ENCODE measurements at places on chromosomes 5 and 9.

DNA sequence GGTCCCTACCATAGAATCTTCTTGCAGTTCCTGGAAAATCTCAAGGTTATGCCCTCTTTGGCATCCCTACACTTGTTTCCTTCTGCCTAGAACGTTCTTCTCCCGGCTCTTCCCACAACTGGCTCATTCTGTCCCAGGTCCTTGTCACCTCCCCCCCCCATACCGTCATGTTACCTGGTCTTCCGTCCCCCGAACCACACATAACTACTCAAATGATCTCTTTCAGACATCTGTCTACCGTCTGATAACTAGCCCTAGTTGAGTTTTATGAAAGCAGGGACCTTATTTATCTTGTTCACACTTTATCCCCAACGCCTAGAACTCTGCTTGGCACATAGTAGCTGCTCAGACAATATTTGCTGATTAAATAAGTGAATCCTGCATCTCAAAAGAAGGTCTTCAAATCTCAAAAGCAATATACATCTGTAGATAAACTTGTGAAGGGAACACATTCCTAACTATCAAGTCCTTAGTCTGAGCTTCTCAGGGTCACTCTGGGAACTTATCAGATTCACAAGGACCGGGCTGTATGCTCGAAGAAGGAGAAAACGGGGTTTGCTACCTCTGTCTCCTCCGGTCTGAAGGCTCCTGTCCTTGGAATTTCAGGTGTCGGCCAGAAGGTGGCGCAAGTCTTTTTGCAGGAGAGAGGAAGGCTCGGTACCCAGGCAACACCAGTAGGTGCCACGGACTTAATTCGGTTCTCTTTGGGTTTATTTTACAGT is 30.0 kb downstream of the LCP2 start:
- DNase-seq, result peak; percentile 27

DNA sequence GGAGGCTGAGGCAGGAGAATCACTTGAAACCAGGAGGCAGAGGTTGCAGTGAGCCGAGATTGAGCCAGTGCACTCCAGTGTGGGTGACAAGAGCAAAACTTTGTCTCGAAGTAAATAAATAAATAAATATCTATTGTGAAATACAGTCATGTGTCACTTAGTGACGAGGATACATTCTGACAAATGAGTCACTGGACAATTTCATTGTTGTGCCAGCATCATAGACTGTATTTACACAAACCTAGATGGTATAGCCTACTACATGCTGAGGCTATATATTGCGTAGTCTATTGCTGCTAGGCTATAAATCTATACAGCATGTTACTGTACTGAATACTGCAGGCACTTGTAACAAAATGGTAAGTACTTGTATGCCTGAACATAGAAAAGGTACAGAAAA is 61.1 kb upstream of the CCL21 start:
- DNase-seq, result no peak

DNA sequence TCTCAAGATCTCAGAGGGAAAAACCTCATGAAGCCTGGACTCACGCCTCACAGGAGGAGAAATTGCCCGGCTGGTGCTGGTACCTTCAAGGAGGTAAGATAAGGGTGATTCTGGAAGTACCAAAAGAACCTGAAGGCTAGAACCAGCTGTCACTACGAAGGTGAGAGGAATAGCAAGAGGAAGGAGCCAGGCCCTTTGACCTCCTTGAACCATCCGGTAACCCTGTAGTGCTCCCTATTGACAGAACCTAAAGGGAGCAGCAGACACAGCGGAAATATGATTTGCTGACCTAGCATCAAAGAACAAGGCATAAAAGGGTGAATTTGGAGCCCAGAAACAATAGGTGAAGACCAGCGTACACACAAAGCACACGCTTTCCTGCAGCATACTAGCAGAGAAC is 92.2 kb downstream of the DOCK8 start:
- no peak for DNase-seq

GRCh38 chr5:5675511-5675910 is 253.0 kb downstream of the ICE1 start:
- no peak for DNase-seq

DNA sequence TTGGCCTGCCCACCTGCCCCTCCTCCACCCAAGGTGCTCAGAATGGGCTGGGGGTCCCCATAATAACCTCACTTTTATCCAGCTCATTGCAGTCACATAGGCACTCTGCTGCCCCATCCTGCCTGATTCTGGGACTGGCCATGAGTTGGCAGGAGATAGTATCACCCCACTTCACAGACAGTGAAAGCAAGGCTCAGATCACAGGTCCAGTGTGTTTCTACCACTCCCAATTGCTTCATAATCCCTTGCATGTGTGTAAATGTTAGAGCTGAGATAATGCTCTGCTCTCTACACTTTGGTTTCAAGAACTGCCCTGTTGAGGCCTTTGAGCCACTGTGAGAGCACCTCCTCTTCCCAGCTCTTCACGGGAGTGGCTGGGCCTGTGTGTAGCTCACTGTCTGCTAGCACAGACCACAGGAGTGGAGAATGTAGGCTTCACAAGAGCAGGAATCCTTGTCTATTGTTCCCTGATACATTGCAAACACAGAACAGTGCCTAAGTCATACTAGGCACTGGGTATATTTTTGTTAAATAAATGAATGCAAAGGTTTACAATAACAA is 8.4 kb downstream of the PCYOX1L start:
- DNase-seq, result no peak

- DNase-seq, result no peak
Measured at GRCh38 chr5:58356662-58357061, 103.2 kb downstream of the PLK2 start.

DNA sequence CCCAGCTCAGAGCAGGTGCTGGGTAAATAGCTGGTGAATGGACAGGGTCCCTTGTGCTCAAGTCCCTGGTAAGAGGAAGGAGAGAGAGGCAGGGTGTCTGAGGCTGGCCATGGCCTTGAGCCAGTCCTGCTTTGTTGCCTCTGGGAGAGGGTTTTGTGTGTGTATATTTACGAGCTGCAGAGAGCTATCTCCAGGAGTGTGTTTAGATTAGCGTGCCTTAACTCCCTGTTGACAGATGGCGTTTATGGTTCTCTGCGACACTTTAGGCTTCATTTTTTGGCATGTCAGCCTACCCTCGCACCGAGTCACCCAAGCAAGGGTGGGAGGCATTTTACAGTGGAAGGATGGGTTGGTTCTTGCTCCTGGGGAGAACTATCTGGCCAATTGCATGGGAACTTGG is 22.2 kb downstream of the HMCN2 start:
- no peak for DNase-seq

- no peak for DNase-seq
Measured at GRCh38 chr9:126624912-126625311, 11.2 kb downstream of the LMX1B start.

- DNase-seq, result no peak
Measured at GRCh38 chr5:62633243-62633642, 54.6 kb downstream of the LRRC70 start.

- no peak for DNase-seq
Measured at GRCh38 chr9:35858458-35858857, 11.7 kb downstream of the OR13J1 start.

GRCh38 chr9:4084435-4084818 is 215.4 kb downstream of the GLIS3 start:
- DNase-seq, result no peak

DNA sequence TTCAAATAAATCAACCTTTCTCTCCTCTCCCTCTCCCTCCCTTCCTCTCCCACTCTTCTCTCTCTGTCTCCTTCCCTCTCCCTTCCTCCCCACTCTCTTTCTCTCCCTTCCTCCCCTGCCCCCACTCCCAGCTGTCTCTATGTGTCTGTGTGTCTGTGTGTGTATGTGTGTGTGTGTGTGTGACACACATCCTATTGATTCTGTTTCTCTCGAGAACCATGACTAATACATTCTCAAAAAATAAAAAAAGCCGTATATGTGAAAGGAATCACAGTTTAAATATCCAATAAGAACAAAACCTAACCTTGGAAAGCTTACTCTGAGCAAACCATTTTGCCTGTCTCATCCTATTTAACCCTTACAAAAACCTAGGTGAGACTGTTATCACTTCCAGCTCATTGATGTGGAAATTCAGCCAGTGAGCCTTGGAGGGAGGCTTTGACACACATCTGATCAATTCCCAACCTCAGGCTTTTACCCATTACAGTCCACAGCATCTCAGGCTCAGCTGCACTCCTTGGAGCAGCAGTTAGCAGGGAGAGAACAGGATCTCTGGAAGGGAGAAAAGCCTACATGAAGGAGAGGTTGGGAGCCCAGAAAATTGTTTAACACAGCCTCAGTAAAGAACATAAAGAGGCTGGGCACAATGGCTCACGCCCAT is 8.3 kb downstream of the HSD17B3 start:
- no peak for DNase-seq

- no peak for DNase-seq
Measured at GRCh38 chr9:136354592-136355085, 8.9 kb downstream of the DNLZ start.

GRCh38 chr5:108620516-108620915 is 127.2 kb upstream of the FER start:
- no peak for DNase-seq

- DNase-seq, result no peak
Measured at GRCh38 chr5:108102463-108102862, 279.4 kb downstream of the FBXL17 start.

DNA sequence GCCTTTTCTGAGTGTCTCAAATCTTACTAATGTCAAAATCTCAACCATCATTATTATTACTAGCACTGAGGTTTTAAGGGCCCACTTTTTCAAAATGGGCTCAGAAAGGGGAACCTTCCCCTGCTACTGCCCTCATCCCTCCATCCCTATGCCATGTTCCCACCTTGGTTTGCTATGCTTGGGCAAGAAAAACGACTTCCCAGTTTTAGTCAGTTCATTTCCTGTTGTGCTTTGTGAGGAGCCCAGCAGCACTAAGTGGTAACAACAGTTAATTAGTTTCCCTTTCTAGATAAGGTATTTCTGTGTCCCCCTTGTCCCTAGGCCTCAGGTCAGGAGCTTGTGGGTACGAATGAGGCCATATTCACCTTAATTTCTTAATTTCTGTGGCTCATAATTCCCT is 595.2 kb downstream of the RAB3C start:
- no peak for DNase-seq

DNA sequence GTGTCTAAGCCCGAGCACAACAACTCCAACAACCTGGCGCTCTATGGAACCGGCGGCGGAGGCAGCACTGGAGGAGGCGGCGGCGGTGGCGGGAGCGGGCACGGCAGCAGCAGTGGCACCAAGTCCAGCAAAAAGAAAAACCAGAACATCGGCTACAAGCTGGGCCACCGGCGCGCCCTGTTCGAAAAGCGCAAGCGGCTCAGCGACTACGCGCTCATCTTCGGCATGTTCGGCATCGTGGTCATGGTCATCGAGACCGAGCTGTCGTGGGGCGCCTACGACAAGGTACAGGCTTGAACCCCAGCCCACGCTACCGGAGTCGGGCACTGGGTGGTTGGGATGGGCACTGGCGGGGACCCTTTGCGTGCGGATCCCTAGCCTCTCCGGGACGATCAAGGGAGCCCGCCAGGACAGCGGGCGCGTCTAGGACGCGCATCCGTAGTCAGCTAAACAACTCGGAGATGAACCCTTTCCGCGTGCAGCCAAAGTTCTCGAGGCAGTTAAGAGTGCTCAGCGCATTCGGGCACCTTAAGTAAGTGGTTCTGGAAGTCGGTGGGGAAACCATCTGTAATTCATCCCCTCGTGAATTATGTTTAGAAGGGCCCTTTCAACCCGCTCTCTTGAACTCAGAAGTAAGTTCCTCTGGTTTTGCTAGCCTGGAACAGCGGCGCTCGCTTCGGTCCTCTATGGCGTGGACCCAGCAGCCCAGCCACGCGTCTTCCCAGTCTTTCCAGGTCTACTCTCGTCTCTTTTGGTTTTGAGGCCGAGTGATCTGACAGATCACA is 1.3 kb downstream of the KCNN2 start:
- no peak for DNase-seq

DNA sequence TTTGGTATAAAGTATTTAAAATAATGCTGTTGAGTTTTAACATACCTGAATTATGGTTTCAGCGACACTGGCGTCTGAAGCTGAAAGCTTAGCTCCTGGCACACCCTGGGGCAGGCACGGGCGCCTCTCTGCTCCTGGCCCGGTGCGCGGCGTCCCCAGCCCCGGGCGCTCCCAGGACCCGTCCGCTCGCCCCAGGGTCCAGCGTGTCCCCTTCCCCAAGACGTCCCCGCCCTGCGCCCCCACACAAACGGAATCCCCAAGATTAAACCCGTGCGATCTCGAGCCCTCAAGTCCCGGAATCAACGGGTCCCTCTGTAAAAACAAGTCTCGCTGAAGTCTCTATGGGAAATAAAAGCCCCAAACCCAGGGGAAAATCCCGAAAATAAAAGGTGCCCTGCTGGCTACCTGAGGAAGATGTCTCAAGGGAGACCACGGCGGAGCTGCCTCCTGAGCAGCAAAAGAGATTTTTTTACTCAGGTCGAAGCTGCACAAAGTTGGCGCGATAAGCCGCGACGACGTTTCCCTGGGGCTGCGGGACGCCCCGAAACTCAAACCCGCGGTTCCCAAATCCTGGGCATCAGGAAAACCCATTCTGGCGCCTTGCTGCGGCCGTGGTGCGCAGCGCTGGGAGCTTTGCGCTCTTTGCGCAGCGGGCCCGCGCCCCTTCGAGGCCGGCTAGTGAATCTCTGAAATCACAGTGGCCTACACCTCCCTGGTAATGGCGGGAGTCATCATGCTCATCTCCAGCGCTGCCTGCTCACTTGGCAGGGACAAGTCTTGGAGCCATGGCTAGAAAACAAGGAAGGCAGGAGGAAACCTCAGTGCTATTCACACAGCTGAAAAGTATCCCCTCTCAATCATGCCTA is 6.3 kb upstream of the IFNA8 start:
- no peak for DNase-seq

DNA sequence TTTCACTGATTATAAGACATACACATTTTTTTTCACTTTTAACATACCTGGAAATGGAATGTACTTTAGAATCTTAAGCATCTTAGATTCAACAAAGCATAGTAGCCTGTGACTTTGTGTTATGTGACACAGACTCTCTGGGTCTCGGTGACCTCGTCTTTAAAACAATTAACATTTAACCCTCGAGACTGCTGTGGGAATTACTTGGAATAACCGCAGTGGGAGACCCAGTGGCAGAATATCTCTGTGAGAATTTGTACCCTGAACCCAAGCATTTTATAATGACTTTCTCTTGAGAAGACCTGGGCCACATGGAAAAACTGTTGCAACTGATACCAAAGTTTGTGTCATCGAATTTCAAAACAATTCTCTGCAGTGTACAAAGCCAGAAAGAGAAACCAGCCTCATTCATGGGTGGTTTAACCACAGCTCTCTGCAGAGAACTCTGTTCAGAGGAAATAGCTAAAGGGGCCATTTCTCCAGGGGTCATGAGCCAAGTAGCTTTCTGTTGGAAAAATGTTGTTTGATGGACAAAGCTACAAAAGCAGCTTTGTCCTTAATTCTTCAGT is 10.0 kb upstream of the RETREG1 start:
- no peak for DNase-seq
